ENCODE measurements at places on chromosomes 2 and 18.

DNA sequence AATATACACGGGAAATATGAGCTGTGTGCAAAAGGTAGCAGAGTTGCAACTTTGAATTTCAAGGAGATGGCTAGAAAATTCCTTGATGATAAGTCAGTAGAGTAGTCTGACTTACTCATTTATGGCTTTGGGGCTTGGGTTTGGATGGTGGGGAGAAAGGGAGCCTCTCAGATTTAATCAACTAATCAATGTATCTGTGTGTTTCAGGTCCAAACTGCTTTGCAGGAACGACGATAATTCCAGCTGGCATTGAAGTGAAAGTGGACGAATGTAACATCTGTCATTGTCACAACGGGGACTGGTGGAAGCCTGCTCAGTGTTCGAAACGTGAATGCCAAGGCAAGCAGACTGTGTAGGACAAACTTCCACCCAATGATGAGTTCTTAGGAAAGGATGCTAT, 164.6 kb downstream of the VWC2L start:
- no peak for DNase-seq

DNA sequence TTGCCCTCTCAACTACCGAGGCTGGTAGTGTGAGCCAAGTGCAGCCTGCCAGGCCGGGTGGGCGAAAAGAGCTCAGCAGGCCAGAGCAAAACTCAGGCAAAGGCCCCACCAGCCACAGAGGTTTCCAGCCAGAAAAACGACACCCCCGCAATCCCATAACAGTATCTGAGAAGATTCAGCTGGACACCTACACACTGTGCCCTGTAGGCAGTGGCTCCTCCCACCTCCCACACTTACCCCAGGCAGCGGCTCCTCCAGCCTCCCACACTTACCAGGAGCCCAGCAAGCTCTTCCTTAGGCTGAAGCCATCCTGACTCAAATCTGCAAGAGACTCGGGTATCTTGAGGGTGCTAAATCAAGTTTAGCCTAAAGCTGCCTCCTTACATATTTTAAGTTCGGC, 15.6 kb upstream of the TMEM18 start:
- DNase-seq: no peak

DNA sequence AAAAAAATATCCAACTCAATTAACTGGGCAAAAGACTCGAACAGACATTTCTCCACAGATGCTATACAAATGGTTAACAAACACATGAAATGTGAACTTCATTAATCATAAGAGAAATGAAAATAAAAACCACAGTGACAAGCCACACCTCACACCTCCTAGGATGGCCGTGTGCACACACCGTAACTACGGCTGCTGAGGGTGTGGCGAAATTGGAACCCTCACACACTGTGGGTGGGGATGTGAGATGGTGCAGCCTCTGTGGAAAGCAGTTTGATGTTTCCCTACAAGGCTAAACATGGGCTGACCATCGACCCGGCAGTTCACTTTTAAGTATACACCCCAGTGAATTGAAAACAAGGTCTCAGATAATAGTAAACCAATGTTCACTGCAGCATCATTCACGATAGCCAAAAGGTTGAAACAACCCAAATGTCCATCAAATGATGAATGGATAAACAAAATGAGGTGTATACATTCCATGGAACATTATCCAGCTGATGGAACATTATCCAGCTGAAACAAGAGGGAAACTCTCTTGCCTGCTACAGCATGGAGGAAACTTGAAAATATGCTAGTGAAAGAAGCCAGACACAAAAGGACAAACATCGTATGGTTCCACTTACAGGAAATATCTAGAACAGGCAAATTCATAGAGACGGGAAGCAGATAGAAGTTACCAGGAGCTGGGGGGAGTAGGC, 32.2 kb downstream of the ZAP70 start:
- no peak for DNase-seq

DNA sequence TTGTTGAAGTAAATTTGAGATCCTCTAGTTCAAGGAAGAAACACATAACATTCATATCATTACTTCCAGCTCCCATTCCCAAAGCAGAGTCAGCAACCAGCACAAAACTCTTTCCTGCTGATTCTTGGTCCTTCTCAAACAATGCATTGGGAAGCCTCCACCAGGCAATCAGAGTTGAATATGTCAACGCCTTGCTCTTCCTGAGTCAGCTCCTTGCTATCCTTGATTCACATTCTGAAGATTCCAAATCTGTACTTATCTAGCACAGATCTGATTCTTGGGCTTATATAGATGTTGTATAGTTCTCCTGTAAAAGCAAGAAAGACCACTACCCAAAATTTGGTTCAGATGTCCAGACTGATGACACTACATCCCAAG, 29.6 kb downstream of the CFAP210 start:
- no peak for DNase-seq

- no peak for DNase-seq
Observed at GRCh38 chr18:48819781-48820482, 130.8 kb downstream of the SMAD7 start.

DNA sequence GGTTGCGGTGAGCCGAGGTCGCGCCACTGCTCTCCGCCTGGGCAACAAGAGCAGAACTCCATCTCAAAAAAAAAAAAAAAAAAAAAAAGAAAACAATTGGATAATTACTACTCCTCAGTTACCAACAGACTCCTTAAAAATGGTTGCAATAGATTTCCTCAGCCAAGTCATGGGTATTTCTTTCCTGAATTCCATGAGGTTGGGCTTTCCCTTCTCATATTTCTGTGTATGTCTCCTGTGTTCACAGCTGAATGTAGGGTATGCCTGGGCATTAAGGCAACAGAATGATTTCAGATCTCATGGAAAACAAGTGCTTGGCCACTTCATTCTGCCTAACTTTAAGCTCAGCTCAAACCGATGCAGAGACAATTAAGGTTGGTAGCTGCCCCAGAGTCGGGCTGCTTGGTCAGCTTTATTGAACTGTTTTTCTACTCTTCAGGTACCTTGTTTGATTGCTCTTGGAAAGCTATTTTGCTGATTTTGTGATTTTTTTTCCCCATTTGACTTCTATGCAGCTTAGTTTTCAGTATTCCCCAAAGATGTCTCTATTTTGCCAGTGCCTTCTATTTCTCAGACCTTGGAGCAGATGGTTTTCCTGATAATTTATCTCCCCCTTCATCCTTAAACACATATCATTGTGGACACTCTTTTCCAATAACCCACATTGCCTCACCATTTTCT, 24.8 kb downstream of the KIF5C start:
- DNase-seq: no peak

GRCh38 chr2:233358335-233358734, 4.0 kb downstream of the DGKD start:
- DNase-seq: no peak

DNA sequence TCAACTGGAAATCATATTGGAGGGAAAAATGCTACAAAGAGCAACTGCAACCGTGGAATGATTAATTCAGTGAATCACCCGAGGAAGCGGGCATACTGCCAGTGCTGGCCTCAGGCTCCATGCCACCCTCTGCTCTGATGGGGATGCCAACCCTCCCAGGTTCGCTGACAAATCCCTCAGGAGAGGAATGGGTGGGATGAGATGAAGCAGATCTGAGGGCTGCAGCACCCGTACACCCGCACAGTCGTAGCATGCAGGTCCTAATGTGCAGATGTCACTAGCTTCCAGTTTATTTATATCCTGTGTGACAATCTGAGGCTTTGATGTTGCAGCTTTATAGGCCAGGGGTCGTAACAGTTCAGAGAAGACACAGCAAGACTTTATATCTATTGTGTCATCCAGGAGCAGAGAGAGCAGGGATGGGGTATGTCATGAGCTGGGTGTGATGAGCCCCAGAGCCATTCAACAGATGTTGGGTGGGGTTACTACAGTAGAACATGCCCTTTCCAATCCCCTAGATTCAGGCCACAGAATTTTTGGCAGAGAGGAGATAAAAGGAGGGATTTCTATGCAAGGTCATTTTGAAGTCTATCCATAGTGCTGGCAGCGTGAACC, 44.6 kb downstream of the DPP4 start:
- DNase-seq: no peak

DNA sequence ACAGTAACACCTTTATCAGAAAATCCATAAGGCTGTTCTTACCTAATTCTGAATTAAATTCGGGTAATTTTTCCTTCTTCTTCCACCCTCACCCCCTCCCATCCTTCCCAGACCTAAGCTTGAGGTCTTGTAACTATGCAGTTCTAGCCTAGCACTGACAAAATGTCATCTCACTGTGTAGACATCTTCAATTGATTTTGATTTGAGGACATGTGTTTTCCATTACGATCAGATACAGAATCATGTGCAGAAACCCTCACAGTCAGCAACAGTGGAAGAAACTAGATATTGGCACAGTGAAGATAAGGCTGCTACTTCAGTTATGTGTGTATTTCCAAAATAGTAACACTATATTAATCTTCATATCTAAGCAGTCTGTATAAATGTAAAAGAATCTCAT, 244.6 kb downstream of the THSD7B start:
- DNase-seq: no peak

DNA sequence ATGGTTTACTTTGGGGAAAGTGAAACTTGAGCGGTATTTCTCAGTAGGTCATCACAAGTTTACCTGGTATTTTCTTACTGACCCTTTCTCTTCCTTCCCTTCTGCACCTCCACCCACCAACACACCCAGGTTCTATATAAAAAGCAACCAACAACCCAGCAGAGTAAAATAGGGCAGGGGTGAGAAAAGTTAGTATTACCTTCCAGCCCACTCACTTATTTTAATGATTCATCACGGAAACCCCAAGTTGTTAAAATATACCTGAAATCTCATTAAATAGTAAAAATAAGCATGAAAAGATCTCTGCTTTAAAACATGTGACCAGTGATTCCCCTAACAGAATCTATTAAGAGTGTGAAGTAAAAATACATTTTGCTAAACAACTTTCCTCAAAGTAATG, 306.1 kb downstream of the ZEB2 start:
- DNase-seq: no peak

- no peak for DNase-seq
Observed at GRCh38 chr2:41431756-41432155, 616.1 kb upstream of the PKDCC start.

DNA sequence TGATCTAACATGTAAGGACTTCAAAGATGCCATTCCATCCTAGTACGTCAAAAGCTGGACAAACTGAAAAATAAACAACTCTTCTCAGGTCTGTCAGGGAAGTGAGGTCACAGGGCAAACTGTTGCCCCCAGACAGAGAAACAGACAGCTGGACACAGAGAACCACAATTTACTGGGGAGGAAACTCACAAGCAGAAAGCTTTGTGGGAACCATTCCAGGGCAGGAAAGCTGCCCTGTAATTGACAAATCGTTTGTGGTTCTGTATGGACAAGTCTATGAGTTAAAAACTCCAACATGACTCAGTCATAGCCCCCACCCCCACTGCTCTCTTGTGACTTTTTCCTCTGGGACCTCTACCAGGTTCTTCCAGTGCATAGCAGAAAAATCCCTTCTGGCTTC, 28.4 kb downstream of the MCEE start:
- DNase-seq: no peak

GRCh38 chr2:159193791-159194190, 92.7 kb downstream of the WDSUB1 start:
- DNase-seq: no peak

- DNase-seq: no peak
Observed at GRCh38 chr18:449374-449773, 51.1 kb downstream of the COLEC12 start.

- DNase-seq: no peak
Observed at GRCh38 chr2:126495189-126495588, 160.8 kb upstream of the GYPC start.

DNA sequence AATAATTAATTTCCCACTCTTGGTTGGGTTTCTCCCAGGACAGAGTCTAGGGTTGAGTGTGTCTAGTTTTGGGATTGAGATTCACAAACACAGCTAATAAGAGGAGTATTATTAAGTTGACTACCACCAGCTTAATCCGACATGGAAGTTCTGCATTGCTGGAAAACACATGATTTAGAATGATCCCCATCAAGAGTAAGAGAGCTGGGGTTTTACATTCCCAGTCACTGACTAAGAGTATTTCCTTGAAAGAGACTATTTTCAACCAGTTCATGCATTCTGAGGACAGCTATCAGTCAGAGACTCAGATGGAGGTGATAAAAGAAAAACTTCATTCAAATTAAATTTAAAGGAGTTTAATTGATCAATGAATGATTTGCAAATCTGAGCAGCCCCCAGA, 334.6 kb upstream of the LRATD1 start:
- DNase-seq: no peak

GRCh38 chr18:48745293-48745692, 205.5 kb downstream of the SMAD7 start:
- DNase-seq: no peak

GRCh38 chr2:124289615-124290014, 264.5 kb downstream of the CNTNAP5 start:
- DNase-seq: no peak

GRCh38 chr2:239600001-239600593, 199.3 kb upstream of the HDAC4 start:
- DNase-seq: no peak

DNA sequence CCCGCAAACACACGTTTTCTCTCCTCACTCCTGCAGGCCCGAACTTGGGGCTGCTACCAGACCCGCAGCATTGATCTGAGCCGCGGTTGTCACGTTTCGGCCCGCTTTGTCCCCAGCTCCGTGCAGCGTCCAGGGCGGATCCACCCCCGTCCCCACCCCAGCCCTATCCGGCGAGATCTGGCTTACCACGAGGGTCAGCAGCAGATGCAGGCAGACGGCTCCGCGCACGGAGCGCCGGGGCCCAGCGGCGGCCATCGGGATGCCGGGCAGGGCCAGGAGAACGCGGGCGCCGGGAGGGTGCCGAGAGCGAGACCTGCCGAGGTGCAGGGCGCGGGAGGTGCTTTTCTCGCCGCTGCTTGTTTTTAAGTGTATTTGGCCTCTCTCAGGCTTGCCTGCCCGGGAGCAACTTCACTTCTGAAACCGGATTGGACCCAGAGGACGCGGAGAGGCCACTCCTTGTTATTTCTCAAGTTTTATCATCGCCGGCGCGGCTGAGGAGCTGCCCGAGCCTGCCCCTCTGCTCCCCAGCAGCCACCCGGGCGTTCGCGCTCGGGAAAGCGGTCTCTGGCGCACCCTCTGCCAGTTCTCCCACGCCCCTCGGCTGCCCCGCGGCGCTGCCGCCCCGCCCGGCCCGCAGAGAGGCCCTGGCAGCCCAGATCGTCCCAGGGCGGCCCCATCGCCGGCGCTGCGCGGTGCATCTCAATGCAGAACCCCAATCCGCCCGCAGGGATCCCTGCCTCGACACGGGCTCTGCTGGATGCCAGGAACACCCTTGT, at the start of gene DSC3:
TSS of gene DSC3 (minus strand) at position 337 of the 776 bp plus-strand sequence. CDS start at position 255, 82 bp downstream.
- DNase-seq: no peak

- no peak for DNase-seq
Observed at GRCh38 chr2:152396763-152397162, 61.8 kb downstream of the FMNL2 start.

DNA sequence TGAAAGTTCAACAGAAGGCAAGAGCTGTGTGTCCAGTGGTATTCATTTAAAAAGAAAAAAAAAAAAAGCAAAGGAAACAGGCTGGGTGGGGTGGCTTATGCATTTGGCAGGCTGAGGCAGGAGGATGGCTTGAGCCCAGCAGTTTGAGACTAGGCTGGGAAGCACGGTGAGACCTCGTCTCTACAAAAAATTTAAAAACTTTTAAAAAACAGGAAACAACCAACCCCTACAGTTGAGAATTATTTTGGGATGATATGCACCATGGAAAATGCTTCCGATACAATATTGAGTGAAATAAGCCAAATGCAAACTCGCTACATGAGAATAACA, 31.2 kb downstream of the PTPN18 start:
- no peak for DNase-seq

- no peak for DNase-seq
Observed at GRCh38 chr2:156182132-156182531, 150.4 kb downstream of the NR4A2 start.

GRCh38 chr2:119432851-119433522, 1.3 kb downstream of the TMEM37 start:
- no peak for DNase-seq

Measured in stimulated activated CD4-positive, alpha-beta T cell treated with anti-CD3 and anti-CD28 coated beads, Interleukin-1b, Interleukin-23, amount 100 ng/mL, for 24 hours (primary cell).